ENCODE measurements at places on chromosomes 1 and 21.

DNA sequence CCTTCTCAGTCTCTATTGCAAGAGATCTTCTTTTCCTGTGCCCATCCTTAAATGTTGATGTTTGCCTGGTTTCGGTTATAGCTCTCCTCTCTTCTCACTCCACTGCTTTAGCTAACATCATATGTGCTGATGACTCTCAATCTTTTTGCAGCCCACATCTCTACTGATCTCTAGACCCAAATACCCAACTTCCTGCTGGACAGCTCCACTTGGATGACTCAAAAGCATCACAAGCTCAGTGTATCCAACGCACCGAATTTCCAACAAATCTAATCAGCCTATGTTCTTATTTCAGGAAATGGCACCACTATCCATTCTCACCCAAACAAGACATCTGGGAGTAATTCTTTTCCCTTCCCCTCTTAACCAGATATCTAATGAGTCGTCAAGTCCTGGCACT is 79.1 kb upstream of the ARTN start:
- DNase-seq: no peak

DNA sequence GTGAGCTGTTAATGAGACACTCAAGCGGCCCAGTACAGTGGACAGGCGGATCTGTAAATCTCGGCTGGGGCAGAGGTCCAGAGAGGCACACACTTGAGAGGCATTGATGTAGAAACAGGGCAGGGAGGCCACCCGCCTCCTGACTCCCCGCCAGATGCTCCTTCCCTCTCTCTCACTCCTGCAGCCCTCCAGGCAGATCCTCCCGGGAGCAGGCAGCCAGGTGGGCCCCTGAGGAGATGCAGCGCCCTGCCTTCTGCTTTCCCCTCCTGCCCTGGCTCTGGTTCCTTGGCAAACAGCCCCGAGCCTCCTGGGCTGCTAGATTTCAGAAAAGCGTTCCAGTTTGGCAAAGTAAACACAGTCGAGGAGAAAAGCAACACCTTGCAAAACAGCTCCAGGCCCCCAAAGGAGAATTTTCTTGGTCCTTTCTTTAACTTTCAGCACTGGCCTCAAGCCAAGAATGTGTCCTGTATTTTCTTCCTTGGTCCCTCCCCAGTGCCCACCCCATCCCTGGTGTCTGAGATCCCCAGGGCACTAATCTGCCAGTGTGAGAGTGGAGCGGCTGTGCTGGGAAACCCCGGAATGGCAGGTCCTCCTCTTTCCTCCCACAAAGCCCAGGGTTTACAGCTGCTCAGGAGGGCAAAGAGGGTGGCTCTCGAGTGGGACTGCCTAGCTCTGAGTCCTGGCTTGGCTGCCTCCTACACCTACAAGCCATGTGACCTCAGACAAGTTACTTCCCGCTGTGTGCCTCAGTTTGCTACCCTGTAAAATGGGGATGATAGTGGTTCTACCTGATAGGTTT is 29.4 kb upstream of the IFNLR1 start:
- DNase-seq: peak; percentile 23

- no peak for DNase-seq
Observed at GRCh38 chr1:166029196-166029945, 137.4 kb downstream of the FAM78B start.

DNA sequence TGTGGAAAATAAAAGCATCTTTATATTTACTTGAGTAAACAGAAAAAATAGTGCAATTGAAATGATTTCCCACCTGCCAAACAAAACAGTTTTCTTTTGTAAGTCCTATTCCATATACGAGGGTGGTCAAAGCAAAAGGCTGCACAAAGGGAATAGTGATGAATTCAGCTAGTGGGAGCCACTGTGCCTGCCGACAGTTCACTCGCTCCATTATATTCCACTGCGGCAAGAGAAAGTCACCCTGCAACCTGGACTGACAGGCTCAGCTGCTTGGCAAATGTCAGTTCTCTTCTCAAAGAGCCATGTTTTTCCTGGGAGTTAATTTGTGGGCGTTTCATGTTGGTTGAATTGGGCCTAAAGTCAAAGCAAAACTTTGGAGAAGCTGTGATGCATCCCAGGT is 145.4 kb downstream of the LMO4 start:
- DNase-seq: no peak

DNA sequence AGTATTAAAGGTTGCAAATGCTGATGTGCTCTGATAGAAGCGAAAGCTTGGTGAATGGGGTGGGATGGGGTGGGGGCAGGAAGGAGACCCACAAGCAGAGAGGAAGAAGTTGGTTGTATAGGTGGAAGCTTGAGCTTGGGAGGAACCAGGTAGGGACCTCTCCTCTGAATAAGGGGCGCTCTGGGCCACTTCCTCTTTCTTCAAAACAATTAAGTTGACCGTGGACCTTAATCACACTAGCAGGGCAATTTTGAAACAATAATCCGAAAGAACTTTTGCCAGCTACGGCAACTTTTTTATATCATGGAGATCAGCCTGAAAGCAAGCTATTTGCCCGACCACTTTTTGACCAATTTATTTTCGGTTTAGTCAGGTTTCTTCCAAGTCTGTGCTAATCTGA is 1.9 kb upstream of the DYRK1A start:
- DNase-seq: no peak

DNA sequence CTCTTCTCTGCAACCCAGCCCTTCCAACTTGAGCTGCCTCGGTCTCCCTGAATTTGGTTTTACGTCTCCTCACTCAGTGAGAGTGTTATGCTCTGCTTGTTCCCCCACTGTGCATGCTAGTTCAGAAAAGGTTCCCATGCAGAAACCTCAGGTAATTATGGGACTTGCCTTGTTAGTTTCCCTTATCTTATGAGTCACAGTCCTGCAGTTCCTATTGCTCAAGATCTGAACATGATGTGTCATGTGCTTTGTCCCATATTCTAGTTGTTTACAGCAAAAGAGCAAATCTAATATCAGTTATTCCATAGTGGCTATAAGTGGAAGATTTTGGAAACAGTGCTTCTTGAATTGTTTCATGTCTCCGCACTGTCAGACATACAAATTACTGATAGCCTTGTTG is 74.4 kb downstream of the DUSP10 start:
- DNase-seq: no peak

- DNase-seq: no peak
Observed at GRCh38 chr1:100710906-100711682, 8.4 kb upstream of the VCAM1 start.

- no peak for DNase-seq
Observed at GRCh38 chr21:33035147-33035546, 9.4 kb downstream of the OLIG2 start.

- peak; percentile 71 for DNase-seq
Observed at GRCh38 chr1:204074274-204075138, 1.6 kb downstream of the SOX13 start.

DNA sequence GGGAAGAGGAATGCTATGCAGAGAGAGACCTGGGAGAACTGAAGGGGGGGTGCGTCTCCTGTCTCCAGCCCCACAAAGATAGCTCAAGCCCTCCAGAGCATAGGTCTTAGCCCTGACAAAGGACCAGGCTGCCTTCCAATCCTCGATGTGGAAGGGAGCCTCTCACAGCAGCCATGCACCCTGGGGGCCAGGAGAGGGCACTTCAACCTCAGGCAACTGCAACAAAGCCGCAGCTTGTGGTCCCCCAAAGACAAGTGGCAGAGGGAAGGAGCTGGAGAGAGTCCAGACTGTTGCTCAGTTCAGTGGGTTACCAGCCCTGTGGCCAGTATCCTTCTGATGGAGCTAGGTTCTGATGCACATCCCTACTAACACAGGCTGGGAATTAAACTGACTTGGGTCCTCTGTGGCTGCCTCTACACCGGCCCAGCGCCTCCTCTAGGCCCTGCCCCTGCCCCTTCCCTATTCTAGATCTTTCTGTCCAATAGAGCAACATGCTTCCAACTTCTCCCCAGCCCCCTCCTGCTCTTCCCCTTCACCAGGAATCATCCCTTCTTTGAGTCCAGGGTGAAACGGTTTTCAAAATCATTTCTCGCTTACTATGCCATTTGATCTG is 100.7 kb upstream of the SPATA6 start:
- peak; percentile 24 for DNase-seq

- no peak for DNase-seq
Observed at GRCh38 chr1:61284248-61284854, 202.0 kb downstream of the NFIA start.

DNA sequence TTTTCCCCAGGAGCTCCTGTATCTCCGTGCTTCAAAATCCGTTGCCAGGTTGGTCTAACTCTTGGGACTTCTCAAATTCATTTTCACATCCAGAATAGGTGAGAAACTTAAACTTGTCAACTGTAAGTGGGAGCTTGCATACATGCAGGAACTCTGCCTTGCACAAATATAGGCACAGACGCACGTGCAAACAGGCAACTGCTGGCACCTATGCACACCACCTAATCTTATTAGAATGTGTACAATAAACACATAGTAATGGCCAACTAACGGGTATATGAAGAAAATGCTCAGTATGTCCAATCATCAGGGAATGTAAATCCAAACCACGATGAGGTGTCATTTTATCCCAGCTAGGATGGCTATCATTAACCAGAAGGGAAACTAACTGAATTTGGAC is 22.6 kb upstream of the FCGR2A start:
- no peak for DNase-seq

DNA sequence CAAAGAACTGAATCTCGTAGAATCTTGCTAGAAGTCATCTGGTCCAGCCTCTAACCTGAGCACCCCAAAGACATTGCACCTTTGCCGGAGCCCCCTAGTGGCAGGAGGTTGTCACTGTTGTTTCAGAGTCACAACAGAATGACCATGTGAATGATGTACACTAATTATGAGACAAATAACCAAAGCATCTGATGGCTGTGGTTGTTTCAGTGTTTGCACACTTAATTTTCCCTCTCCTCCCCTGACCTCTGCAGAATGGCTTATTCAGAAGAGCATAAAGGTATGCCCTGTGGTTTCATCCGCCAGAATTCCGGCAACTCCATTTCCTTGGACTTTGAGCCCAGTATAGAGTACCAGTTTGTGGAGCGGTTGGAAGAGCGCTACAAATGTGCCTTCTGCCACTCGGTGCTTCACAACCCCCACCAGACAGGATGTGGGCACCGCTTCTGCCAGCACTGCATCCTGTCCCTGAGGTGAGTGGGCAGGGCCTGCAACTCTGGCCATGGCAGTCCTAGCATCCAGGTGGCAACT is 26.4 kb downstream of the TRAF5 start:
- DNase-seq: peak; percentile 56

DNA sequence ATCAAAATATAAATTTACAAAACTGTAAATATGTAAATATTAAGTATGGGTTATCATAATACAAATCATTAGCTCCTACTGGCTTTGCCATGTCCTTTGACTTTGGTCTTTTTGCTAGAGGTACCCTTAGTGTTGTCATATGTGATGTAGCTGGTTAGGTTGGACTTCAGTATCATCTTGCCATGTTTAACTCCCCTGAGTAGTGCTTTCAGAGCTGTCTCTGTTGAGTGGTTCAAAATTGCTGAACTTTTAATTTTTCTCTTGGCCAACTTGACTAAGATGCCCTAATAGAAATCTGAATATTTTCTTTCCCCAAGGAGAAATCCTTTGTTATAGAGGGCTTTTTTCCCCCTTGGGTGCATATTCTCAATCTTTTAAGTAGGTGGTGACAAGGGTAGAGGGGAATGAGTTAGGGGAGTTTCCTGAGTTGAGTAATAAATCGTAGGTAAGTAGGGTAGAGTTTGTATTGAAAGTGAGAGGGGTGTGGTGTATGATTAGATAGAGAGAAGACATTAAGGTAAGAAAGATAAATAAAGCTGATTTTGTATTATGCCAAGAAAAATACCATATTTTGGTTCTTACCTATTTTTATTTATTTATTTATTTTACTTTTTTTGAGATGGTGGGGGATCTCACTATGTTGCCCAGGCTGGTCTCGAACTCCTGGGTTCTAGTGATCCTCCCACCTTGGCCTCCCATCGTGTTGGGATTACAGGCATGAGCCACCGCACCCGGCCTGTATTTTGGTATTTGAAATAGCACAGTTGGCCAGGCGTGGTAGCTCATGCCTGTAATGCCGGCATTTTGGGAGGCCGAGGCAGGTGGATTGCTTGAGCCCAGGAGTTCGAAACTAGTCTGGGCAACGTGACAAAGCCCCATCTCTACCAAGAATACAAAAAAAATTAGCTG is 21.8 kb downstream of the RPRD2 start:
- DNase-seq: no peak

DNA sequence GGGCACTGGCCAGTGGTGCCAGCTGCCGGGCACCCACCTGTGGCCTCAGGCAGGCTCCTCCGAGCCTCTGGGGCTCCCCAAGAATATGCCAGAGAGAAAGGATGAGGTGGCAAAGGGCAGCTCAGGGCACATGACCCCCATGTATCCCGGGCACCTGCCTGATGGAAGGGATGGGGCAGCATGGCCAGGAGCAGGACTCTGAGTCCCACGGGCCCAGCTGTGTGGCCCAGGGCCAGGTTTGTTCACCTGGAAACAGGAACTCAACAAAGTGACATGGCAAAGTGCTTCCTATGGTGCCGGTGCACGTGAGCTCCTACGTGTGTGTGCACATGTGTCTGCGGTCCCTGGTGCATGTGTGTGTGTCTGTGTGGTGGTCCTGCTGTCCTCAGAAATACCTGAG is 9.5 kb upstream of the GPR153 start:
- DNase-seq: no peak

DNA sequence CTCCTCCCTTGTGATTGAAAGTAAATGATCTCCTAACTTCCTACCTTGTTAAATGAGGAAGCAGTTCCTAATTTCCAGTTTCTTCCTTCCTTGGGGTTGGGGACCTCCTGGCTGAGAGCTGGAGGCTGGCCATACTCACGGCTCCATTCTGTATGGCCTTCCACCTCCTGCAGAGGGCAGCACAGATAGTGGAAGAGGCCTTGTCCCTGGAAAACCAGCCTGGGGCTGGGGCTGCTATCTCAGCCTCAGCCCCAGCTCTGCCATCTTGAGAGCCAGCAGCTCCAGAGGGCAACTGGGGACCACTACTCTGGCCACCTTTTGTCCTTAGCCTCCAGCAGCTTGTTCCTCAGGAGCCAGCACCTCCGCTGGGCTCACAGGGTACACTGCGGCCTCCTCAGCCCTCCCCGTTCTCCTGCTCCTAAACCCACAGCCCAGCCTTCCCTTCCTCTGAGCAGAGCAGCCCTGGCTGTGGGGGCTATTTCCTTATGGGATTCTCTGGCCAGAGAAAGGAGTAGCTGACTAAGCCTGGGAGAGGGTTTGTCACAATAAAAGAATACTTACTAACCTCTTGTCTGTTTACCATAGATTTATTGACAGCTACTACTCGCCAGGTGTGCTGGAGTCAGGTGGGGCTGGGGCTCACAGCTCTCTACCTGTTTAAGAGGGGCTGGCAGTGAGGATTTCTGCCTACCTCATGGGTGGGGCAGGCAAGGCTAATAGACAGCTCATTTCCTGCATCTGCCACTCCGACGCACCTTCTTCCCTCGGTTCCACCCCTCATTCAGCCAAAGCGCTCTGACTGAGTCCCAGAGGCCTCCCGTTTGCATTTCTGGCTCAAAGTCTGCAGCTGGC is 6.3 kb downstream of the TMEM234 start:
- DNase-seq: peak; percentile 76

- DNase-seq: no peak
Observed at GRCh38 chr1:27455139-27455811, 34.7 kb downstream of the WASF2 start.

- no peak for DNase-seq
Observed at GRCh38 chr21:45265721-45266517, 21.8 kb downstream of the POFUT2 start.
